ENCODE measurements at places on chromosomes 1 and 21.

- DNase-seq = no peak
Observed at GRCh38 chr1:22349362-22350043, 102.1 kb upstream of the ZBTB40 start.

- DNase-seq = no peak
Observed at GRCh38 chr1:177053648-177054047, 110.9 kb downstream of the ASTN1 start.

DNA sequence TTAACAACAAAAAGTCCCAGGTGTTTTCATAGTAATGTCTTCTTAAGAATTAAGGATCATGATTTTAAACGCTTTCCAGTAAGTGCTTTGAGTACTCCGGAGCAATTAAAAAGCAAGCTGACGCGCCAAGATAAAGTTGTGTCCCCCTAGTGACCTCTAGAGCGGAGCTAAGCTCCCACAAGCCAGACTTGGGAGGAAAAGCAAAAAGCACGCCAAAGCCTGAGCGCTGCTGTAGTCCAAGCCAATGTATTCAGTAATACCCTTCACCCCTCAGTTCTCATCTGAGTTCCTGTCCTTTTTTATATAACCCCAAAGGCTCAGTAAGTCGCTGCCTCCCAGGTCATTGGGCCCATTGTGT, 3.5 kb upstream of the SLC44A5 start:
- DNase-seq = peak; percentile 65

DNA sequence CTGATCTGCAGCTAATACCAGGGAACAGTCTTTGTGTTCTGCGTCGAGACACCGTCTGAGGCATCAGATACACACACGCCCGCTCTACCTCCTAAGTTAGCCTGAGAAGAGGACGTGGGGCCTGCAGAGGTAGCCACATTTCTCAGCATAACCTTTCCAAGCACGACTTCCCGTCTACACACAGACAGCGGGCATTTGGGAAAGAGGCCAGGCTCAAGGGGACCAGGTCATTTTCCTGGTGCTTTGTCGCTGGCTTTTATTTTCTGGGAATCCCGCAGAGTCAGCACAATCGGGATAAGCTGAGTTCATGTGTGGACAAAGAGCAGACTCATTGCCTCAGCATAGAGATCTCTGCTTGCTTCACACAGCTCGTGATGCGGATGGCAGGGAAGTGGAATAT, 72.5 kb upstream of the SMYD2 start:
- no peak for DNase-seq

- DNase-seq = no peak
Observed at GRCh38 chr1:226481133-226481532, 67.4 kb upstream of the STUM start.

DNA sequence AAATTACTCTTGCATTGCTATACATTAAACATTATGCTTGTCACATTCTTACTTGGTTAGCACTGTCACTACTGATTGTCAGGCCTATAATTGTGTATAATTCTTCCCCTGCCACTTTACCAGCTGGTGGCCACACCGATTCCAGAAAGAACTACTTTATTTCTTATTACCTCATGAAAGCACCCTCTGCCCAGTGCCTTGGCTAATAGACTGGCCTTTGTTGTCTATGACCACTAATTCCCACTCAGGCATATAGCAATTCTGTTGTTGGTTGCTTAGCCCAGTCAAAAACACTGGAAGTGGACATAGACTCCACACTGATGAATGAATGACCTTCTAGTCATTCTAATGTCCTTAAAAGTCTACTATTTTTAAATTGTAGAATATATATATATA, 35.6 kb downstream of the MRPL39 start:
- peak; percentile 45 for DNase-seq

GRCh38 chr21:35025206-35026152, 23.6 kb downstream of the RUNX1 start:
- DNase-seq = no peak

GRCh38 chr1:68202239-68202832, 30.0 kb downstream of the WLS start:
- DNase-seq = no peak

GRCh38 chr1:995665-996633, 3.9 kb downstream of the HES4 start:
- peak; percentile 41 for DNase-seq

GRCh38 chr1:195960580-195960979, 647.7 kb downstream of the KCNT2 start:
- no peak for DNase-seq

DNA sequence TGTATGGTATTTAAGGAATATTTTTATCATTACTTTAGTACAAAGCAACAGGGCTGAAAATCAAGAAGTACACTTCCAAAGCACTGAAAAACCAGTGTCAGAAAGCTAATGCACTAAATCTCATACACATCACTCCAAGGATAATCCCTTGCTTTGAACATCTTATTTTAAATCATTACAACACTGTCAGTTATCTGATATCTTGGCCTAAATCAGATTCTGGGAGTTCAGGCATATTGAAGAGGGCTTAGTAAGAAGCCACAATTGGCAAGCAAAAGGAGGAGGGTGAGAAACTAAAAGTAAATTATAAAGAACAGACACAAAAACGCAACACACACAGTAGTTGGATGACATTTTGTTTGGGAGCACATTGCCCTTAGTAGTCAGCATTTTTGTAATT, 448.4 kb downstream of the PCP4 start:
- no peak for DNase-seq

GRCh38 chr1:34721646-34722355, 33.0 kb upstream of the GJB5 start:
- DNase-seq = no peak

- DNase-seq = peak; percentile 95
Observed at GRCh38 chr1:8061210-8061609, 35.1 kb upstream of the ERRFI1 start.
